ENCODE measurements at places on chromosomes 6 and 20.
A peak's percentile ranks its signal among the peaks of the same experiment; 100 is the strongest.

DNA sequence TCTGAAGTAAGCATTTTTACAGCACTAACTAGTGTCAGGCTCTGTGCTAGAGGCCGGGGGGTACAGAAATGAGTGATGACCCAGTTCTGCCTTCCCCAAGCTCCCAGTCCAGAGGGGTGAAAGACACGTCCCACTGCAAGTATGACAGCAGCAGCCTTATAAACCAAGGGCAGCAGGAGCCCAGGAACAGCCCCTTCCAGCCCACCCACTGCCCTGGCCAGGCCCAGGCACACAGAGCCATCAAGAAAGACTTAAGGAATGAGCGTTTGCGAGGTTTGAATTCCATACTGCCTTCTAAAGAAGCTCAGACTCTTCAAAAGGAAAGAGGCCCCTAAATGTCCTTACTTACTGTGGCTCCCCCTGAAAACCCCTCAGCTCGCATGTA is 10.0 kb downstream of the TRERF1 start:
- DNase-seq = peak; percentile 49

DNA sequence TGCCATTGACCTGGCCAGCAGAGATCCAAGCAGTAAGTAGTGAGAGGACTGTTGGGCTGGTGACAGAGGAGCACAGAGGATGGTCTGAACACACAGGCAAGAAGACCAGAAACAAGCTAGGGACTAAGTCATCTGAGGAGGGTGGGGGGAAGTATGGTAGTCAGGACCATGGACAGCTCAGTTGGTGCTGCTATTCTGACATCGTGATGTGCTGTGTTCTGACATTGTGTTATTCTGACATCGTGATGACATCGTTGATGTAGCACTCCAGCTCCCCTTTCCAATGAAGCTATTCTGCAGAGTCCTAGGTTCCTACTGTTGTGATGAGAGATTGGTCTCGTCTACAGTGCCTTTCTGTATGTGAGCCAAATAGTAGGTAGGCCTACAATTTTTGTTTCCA is 28.7 kb downstream of the CFAP206 start:
- DNase-seq = peak; percentile 60

DNA sequence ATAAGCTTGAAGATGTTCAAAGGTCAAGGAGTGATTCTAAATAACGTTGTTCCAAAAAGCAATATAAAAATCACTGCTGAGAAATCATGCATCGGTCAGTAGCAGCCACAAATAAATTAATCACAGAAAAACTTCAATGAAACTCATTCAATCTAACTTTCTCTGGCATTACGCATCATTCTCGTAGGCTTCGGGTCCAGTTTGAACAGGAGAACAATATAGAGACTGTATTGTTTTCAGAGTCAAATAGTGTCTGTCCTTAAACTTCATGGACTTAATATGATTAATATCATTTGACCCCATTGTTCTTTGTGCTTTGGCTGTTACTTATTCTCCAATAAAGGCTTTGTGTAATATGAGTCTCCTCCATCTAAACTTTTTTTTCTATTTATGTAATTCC is 200.4 kb downstream of the C6orf118 start:
- no peak for DNase-seq

- peak; percentile 84 for DNase-seq
Observed at GRCh38 chr20:25247956-25248785, at the start of gene PYGB. Gene PYGB, plus strand, starts transcription at chr20:25248085. Its CDS starts 94 bp downstream, at chr20:25248179.

DNA sequence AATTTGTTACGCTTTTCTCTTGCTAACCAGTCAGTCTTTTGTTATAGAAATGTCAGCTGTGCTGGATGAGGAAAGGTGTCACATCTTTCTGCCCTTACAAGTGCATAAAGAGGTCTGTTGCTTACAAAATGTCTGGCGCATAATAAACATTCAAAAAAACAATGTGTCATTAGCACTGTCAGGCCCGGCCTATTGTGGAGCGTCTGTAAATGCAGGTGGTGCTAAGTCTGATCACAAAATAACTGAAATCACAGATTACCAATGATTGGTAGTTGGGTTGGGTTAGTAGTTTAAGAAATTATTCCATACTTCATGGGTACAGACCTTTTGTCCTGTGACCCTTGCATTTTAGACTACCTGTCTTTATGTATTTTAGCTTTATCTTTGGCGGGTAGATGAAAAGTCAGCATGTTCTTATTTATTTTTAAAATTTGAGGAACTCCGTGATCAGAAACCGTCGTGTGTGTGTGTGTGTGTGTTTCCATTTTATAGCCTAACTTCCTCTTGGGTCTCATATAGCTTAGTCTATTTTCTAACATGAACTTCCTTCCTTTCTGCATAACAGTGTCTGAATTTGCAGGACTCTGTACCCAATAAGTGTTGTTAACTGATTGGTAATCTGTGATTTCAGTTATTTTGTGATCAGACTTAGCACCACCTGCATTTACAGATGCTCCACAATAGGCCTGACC is 88.1 kb upstream of the IFNGR1 start:
- no peak for DNase-seq

DNA sequence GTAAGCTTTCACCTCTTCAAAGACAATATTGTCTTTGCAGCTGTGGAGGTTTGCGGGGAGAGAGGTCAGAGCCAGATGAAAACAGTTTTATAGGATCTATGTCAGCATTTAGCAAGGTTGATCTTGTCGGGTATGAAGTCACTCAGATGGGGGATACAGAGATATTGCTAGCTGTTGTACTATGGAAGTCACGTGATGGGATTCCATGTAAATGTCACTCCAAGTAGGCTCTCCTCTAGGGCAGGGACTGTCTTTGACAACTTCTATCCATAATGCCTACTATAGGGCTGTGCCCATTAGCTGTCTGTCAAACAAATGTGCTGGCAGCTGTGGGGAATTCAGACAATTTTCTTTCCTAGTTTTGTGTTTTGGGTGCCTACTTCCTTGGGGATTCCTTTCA is 54.8 kb downstream of the HECA start:
- no peak for DNase-seq

GRCh38 chr20:62925420-62926228 is 681 bp downstream of the DIDO1 start:
- peak; percentile 15 for DNase-seq

DNA sequence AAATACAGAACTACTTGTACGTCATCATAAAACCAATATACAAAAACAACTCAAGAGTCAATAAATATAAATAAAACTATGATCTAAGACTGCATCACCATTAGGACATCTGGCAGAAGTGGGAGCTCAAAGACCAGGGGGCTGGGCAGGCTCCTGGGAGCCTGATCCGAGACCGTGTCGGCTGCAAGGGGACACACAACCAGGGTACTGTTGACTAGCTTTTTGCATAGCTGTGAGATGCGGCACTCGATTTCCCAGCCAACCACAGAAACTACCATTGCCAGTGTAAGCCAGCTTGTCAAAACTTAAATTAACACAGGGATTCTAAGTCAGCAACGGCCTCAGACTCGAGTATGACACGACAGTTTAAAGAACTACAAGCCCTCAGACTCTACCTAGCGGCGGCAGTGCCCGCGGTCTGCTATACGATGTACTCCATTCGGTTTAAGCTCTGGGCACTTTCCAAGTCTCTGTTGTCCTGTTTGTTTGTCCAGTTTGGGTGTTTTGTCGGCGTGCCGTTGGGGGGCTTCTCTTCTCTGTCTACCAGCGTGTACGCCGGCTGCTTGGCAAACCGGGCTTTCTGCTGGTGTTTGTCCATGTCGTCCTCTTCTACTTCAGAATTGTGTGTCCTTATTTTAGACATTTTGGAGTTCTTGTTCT is 34.6 kb downstream of the JAG1 start:
- DNase-seq = no peak

DNA sequence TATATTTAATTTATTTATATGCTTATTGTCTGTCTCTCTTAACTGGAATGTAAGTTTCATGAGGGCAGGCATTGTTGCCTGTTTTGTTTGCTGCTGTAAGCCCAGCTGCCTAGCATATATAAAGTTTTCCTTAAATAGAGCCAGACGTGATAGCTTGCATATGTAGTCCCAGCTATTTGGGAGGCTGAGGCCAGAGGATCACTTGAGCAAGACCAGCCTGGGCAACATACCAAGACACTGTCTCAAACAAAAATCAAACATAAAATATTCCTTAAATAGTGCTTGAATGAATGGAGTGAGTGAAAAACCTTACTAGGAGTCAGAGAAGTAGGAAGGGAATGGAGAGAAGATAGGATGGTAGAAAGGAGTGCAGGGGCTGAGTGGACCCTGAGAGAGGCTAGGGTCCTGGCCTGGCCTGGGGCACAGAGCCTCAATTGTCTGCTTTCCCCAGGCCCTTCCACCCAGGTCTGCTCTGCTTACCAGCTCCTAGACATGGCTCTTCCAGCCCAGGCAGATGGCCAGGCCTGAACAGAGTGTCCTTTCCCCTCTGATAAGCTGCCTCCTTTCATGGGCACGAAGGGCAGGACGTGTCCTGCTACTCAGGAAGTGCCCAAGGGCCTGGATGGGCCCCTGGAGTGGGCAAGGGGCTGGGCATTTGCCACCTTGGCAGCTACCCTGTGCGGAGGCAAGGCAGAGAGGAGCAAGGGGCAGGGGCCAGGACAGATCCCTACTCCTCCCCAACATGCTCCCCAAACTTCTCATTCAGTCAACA is 17.7 kb upstream of the BAK1 start:
- DNase-seq = no peak

GRCh38 chr6:163335671-163336545 is 78.6 kb upstream of the QKI start:
- DNase-seq = no peak

GRCh38 chr6:86856937-86857563 is 80.3 kb upstream of the HTR1E start:
- peak; percentile 14 for DNase-seq

DNA sequence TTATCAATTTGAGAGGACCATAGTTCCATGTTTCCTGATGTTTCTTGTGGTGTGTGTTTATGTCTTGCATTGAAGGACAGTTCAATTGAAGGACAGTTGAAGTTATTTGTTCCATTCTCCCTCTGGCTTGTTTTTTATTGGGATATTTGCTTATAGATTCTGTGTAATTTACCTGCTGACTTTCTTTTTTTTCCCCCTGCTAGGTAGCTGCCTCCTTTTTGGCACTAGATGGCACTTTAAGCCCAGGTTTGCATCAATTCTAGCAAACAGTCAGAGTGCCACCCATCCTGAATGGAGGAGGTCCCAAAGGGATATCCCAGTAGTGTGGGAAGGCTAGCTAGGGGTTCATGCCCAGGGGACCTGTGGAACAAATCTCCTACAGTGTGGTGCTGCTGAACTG is 78.1 kb downstream of the CFAP61 start:
- DNase-seq = no peak

- DNase-seq = peak; percentile 91
Observed at GRCh38 chr6:53048431-53049195, 16.6 kb upstream of the FBXO9 start.

DNA sequence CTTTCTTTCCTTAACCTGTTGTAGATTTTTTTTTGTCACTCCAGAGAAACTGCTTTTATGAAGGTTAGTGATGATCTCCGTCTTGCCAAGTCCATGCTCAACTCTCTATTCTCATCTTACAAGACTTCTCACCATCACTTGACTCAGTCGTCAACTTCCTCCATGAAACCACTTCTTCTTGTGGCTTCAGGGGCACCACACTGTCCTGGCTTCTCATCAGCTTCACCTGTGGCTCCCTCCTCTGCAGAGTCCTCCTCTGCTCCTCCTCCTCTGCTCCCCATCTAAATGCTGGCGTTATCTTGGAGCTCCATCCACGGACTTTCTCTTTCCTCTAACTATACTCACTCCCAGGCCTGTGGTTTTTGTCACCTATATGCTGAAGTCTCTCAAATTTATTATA is 187.5 kb downstream of the BACH2 start:
- no peak for DNase-seq

DNA sequence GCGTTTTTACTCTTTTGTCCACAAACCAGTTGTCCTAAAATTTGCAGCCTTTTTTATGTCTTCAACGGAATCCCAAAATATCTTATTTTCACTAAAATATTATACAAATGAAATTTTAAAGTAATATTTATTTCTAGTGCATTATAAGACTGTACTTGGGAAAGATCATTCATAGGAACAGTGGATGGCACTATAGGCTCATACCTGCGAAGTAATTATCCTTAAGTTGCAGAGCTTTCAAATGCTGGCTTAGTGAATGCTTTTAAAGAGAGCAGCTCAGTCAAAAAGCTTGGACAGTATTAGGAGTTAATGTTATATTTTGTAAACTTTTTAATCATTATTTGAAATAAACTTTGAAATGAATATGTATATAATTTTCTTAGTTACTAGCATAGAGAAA is 254.9 kb downstream of the CDKAL1 start:
- DNase-seq = peak; percentile 13

DNA sequence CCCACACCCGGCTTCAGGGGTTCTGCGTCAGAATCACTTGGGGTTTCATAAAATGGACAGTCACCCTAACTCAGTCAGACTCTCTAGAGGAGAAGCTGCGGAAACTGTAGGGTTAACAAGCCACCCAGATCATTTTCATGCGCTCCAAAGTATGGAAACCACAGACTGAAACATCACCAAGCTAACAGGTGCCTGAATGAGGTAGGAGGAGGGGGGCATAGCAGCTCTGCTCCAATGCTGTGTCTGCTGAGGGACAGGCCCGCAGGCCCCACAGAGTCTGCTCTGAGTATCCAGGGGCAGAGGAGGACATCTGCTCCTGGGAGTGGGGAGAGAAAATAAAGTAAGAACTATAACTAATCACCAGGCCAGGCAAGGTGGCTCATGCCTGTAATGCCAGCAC is 97.1 kb upstream of the AKAP12 start:
- DNase-seq = no peak

DNA sequence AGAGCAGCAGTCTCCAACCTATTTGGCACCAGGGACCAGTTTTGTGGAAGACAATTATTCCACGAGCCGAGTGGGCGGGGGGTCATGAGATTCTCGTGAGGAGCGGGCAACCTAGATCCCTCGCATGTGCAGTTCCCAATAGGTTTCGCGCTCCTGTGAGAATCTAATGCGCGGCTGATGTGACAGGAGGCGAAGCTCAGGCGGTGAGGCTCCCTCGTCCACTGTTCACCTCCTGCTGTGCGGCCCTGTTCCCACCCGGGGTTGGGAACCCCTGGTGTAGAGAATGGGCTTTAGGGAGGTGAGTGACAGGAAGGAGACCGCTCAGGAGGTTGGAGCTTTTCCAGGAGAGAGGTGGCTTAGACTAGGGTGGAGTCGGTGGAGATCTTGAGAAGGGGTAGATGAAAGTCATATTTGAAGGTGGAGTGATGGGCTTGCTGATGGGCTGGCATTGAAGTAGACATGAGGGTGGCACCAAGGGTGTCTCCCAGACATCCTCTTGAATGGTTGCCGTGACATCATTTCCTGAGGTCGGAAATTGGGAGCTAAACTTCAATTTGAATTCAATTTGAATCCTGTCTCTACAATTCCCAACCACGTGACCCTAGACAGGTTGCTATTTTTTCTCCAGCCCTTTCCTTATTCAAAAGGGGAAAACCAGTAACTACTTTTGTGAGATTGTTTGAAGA is 1.5 kb upstream of the RAD21L1 start:
- no peak for DNase-seq

DNA sequence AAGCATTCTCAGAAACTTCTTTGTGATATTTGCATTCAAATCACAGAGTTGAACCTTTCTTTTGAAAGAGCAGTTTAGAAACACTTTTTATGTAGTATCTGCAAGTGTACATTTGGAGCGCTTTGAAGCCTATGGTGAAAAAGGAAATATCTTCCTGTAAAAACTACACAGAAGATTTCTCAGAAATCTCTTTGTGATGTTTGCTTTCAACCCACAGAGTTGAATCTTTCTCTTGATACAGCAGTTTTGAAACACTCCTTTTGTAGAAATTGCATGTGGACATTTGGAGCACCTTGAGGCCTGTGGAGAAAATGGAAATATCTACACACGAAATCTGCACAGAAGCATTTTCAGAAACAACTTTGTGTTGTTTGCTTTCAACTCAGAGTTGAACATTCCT is 612.3 kb upstream of the ZNF337 start:
- DNase-seq = no peak

All from fibroblast of skin of right quadriceps (primary cell).